ENCODE measurements at places on chromosomes 7 and 10. TPM values are rescaled to one million over a fixed set of nuclear protein-coding genes. Genes with fewer than 3 reads are reported as not detected.

CCNJ gene
- total RNA-seq = 6.5 TPM

CXCL12 gene
- total RNA-seq = 169 TPM

- no peak for DNase-seq
Measured at GRCh38 chr7:153381275-153382040, 621.9 kb downstream of the ACTR3B start.

DNA sequence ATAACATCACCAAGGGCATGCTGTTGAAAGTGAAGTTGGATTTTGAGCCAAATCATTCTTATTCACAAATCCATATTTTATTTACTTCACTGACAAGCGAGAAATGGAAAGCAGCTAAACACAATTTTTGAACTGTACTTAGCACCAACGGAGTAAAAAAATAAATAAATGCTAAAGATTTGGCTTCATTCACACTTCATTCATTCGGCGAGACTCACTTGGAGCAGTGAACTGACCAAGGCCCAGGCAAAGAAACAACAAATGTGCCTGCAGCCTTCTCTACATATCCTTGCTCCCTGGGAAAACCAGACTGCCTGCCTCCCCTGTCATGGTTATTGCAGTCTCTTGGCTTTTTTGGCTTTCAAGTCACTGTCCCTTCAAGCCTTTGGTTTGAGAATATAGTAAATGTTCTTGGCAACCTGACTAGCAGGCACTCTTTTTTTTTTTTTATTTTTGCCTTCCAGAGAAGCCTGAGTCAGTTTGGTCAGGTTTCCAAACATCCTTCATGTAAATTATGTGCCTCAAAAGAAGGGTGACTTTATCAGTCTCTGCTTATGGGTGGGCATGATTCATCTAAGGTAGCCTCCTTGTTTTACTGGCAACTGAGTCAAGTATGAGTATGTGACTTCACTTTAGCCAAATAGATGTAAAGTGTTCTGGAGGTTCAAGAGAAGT, 177.6 kb upstream of the MEOX2 start:
- DNase-seq = no peak

GRCh38 chr10:132774902-132775863, 10.8 kb downstream of the NKX6-2 start:
- DNase-seq = no peak

FAM180A gene
- 79.1 TPM for total RNA-seq

DNA sequence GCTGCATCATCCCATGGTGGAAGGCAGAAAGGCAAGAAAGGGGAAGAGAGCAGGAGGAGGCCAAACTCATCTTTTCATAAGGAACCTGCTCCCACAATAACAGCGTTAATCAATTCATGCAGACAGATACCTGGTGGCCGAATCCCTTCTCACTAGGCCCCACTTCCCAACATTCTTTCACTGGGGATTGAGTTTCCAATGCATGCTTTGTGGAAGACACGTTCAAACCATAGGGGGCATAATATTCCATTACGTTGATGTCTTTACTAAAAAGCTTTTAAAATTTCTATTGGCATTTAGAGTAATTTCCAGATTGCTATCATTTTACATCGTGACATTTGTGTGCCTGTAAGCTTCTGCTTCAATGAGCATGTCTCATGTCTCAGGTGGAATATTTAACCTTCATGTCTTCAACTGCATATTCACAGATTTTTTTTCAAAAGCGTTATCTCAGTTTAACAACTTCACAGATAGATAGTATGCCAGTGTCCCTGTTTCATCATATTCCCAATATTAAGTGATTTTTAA, 88.5 kb downstream of the LHFPL3 start:
- no peak for DNase-seq

DNA sequence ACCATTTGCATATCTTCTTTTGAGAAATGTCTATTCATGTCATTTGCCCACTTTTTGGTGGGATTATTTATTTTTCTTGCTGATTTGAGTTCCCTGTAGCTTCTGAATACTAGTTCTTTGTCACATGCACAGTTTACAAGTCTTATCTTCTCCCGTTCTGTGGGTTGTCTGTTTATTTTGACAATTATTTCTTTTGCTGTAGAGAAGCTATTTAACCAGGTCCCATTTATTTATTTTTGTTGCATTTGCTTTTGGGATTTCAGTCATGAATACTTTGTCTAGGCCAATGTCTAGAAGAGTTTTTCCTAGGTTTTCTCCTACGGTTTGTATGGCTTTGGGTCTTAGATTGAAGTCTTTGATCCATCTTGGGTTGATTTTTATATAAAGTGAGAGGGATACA, 32.9 kb downstream of the GPR22 start:
- DNase-seq = no peak

DNA sequence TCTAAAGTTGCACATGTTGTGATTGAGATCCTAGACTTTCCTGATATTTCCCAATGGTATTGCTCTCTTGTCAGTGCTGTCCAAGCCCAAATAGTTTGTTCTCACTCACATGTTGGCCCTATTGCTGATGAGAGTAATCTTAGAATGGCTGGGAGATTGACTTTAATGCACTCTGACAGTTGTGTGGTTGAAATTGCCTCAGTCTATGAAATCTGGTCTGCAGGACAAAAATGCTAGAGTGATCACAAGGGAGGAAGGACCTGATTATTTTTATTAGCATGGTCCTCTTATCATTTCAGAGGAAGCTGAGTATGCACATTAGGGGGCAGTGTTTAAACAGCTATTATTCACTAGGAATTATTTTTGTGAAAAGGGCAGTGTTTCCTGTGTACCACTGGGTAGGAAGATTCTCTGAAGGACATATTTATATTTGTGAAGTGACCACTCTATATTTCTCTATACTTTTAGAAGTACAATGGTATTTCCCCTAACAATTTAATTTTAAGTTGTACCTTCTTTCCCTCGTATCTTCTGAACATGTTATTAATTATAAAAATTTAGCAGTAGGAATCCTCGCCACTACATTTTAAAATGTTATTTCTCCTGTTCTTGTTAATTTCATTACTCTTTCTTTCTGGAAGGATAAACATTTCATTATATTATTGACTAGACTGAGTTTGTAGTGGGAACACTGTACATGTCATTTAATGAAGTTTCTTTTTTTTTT, 64.4 kb downstream of the SUGCT start:
- no peak for DNase-seq

DNA sequence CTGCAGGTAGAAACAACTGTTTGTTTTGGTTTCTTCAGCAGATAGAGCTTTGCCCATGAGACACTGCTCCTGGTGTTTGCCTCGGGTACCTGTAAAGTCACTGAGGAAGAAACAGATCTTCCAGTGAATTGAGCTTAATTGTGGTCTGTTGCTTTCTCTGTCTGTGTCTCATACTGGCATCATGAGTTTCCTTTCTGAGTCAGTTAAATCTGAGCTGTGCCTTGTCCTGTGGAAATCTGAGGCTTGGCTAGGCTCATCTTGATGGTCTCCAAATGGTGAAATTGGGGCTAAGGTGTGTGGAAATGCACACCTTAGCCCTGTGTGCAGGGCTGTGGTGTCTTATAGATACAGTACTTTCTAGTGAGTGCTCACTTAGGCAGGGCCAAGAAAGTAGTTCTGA, 67.4 kb downstream of the GBF1 start:
- DNase-seq = no peak

- DNase-seq = no peak
Measured at GRCh38 chr7:490461-491291, 29.0 kb downstream of the PDGFA start.

- DNase-seq = no peak
Measured at GRCh38 chr10:104230490-104230889, 1.7 kb downstream of the CFAP43 start.

GRCh38 chr10:7265396-7266123, 145.3 kb downstream of the SFMBT2 start:
- DNase-seq = no peak

GRCh38 chr10:118473305-118473960, 122.0 kb downstream of the PRLHR start:
- DNase-seq = no peak

DNA sequence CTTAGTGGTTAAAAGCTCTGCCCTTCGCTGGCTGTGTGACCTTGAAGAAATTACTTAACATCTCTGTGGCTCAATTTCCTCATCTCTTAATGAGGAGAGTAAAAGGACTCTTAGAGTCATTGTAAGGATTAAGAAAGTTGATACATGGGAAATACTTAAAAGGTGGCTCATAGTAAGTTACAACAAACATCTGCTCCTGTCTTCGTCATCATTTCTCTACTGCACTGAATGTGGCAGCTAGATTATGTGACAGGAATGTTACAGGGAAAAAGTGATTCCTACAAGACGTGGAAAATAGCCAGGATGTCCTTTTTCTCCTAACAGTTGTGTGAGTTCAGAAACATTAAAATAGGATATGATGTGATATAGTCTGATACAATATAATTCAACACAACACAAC, 184.7 kb downstream of the FRMD4A start:
- DNase-seq = no peak

DNA sequence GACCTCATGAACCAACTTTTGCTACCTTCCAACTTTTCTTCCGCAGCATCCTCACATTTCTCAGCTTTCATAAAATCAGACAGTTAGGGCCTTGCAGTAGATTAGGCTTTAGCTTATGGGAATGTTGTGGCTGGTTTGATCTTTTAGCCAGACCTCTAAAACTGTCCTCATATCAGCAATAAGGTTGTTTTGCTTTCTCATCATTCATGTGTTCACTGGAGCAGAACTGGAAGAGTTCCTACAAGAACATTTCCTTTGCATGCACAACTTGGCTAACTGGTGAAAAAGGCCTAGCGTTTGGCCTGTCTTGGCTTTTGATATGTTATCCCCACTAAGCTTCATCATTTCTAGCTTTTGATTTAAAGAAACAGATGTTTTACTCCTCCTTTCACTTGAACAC, 130.0 kb upstream of the LRRTM3 start:
- no peak for DNase-seq

DNA sequence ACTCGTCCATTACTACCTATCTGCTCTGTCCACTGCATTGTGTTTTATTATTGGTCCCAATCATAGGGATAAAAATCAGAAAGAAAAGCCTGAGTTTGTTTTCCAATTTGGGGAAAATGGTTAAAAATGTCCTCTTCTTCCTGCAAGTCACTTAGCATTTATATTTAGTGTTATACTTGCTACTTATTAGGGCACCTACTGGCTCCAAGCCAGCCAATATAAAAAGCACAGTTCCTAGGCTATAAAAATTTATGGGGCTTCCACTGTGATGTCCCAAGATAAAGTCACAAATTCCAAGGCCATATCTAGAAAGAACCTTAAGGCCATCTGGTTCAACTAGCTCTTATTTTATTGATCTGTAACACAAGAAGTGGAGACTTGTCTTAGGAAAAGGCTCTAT, 3.2 kb downstream of the SLC35B4 start:
- no peak for DNase-seq

DNA sequence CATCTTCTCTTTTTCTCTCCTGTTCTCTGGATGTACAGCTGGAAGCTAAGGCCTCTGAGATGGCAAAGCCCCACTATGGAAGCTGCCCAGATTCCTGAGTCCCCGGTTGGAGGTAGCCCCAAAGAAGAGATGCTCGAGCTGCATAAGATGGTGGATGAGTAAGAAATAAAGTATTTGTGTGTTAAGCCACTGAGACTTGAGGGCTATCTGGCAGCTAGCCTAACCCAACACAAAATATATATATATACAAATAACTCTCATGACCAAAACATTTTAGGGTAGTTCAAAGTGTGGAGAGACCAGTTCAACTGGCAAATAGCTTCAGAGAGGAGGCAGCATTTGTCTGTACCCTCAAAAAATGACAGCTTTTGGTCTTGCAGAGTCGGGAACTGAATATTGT, 72.4 kb upstream of the PDE1C start:
- DNase-seq = no peak

DNA sequence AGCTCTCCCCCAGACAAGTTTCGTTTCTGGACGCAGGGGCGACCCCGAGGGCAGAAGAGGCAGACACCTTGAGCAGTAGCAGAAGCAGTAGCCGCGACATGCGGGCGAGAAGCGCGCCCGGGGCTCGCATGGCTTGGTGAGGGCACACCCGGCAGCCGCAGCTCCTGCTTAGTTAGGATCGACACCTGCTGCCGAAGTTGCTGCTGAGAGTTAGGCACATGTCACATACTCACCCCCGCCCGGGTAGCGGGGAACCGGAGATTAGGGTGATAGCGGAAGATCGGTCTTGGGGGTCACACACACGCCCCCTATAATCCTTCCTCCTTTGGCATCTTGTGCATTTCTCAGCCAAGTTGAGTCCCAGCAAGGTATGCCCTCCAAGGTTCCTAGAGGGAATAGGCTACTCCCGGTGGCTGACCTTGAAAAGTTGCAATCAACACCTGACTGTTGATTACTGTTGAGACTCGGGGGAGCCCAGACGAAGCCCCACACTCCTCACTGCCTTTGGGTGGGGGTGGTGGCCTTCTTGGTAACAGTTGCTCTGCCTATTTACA, 668 bp downstream of the GPR37 start:
- no peak for DNase-seq

AMZ1 gene
- total RNA-seq = 3.7 TPM

NRP1 gene
- 117 TPM for total RNA-seq

GRCh38 chr10:52099026-52099600, 215.0 kb upstream of the DKK1 start:
- no peak for DNase-seq

- no peak for DNase-seq
Measured at GRCh38 chr7:825386-825785, 6.9 kb upstream of the SUN1 start.

SSC4D gene
- 1.5 TPM for total RNA-seq

LIPN gene
- total RNA-seq = not detected

- no peak for DNase-seq
Measured at GRCh38 chr7:140940898-140941297, 16.2 kb upstream of the BRAF start.

DNA sequence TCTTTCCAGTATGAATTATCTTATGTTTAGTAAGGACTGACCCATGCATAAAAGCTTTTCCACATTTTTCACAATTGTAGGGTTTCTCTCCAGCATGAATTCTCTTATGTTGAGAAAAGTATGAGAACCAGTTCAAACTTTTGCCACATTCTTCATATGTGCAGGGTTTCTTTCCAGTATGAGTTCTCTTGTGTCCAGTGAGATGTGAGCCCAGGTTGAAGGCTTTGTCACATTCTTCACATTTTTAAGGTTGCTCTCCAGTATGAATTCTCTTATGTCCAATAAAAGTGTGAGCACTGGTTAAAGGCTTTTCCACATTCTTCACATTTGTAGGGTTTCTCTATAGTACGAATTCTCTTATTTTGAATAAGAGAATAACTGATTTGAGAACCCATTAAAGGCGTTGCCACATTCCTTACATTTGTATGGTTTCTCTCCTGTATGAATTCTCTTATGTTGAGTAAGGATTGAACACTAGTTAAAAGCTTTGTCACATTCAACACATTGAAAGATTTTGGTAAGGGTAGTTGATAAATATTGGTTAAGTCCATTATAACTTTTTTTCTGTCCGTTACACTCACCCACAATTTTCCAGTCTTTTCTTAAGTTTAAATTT, 911.0 kb upstream of the ZNF722 start:
- no peak for DNase-seq

GRCh38 chr10:44467900-44468299, 83.0 kb upstream of the CXCL12 start:
- DNase-seq = no peak

IL15RA gene
- 44.1 TPM for total RNA-seq

TDRD1 gene
- total RNA-seq = 0.41 TPM

GRCh38 chr10:21171936-21172541, 274.9 kb upstream of the NEBL start:
- DNase-seq = no peak

ATAD1 gene
- 25.3 TPM for total RNA-seq

IGFBP3 gene
- 884 TPM for total RNA-seq

- no peak for DNase-seq
Measured at GRCh38 chr7:136079934-136080333, 102.8 kb upstream of the MTPN start.

All from thoracic aorta (tissue), 2 donors.